T-helper 22 cell (primary cell): ENCODE measurements at places on chromosomes 4 and X.

DNA sequence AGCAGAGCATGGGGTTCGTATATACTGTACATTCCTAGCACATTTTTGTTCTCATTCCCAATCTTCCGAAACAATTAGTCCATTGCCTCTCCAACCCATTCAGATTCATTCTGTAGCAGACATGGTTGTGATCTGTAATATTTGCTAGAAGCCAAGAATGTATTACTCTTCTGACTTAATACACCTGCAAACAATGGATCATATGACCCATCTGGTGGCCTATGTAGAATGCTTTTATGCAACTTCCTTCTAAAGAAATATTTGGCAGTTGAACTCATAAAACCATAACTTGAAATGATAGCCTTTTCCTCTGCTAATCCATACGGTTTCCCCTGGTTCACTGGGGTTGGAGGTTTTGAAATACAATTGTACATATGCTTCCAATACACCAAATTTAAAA, 32.8 kb upstream of the SGMS2 start:
- no peak for DNase-seq

DNA sequence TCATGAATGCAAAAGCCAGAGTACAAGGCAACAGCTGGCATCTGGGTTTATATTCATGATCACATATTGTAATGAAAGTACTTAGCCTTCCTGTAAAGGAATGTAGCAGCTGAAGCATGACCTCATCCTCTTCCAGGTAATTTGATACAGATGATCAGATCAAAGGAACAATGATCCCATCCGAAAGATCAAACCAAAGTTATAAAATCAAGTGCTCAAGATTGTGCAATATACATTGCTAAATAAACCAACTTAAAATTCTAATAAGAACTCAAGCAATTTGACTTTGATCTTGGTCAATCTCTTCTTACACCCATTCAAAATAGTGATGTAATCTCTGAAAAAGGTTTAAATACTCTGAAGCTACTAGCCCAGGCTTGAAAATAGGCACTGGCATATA, 113.1 kb upstream of the INPP4B start:
- no peak for DNase-seq

GRCh38 chrX:12304261-12304660, 166.0 kb downstream of the FRMPD4 start:
- no peak for DNase-seq

GRCh38 chr4:94621491-94622080, 136.2 kb upstream of the BMPR1B start:
- no peak for DNase-seq

- DNase-seq: no peak
Measured at GRCh38 chr4:152106113-152106763, 345.4 kb upstream of the GATB start.

GRCh38 chr4:148634476-148634875, 192.3 kb upstream of the NR3C2 start:
- DNase-seq: no peak

DNA sequence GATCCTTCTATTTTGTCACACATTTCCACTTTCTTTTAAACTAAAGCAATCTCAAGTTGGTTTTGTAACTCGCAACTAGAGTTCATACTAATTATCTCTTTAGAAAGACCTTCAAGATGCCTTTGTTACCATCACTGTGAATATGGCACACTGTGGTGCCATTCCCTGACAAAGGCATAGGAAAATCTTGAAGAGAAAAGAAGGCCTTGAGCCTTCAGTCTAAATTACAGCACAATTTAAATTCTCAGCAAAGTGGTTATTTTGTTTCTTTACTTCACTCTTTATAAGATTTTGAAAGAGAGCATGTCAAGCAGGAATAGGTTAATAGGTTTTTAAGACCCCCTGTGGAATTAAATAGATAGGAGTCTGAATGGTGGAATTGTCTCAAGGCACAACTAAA, 89.0 kb upstream of the BANK1 start:
- no peak for DNase-seq

DNA sequence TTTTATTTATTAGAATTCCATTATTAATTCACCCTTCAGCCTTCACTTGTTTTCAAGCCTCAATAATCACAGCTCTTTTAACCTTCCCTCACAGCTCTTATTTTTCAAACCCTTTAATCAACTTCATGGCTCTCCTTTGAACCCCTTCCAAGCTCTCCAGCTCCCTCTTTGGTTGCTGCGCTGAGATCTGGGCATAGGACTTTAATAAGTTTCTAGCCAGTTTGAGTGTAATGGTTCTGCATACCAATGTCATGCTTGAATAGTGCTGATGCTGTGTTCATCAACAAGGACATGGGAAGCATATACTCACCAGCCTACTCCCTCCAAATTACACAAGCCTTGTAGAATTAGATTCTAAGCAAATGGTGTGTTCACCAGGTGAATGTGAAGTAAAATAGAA, 3.5 kb upstream of the RNF212 start:
- no peak for DNase-seq

GRCh38 chr4:176780995-176781738, 11.6 kb downstream of the VEGFC start:
- no peak for DNase-seq

- DNase-seq: no peak
Measured at GRCh38 chrX:139738581-139738980, 30.6 kb upstream of the MCF2 start.

DNA sequence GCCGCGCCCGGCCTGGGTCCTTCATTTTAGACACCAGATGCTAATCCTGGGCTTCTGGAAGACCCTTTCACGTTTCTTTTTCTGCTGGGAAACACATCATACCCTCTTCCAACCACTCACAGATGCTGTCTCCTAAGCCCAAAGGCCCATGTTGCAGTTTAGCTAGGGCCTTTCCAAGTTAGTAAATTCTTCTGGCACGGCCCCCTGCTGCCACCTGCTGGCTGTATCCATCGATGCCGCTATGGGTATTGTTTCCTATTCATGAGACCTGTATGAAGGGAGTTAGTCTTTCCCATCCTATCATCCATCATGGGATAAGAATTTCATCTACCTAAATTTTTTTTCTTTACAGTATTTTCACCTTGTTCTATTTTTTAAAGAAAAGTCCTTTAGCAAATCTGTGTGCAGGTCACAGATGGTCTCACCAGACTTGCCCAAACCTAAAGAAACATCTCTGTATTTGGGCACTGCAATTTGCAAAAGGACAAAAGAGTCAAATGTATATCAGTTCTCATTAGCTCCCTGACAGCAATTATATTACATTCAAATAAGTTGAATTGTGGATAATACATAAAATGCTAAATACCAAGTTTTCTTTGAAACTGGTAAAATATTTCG, 37.8 kb upstream of the SLC9A7 start:
- peak; percentile 27 for DNase-seq

DNA sequence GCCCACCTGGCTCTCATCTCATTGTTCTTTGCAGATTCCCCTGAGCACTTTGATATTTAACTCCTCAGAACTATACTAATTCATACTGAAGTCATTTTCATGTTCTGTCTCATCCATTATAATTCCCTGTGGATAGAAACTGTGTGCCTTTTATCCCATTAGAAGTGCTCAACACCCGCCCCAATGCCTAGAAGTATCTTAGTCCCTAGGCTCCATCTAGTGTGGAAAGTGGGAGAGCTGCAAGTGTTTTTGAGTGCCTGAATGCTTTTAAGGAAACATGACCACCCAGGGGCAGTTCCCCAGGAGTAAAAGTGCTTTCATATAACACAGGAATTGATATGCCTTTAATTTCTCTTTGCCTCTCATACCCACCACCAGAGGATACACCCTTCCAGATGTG, 117.0 kb downstream of the CHRDL1 start:
- DNase-seq: no peak

GRCh38 chrX:53056292-53056691, 7.7 kb downstream of the GPR173 start:
- DNase-seq: no peak

- DNase-seq: peak; percentile 3
Measured at GRCh38 chr4:122156819-122157218, 4.7 kb downstream of the BLTP1 start.

DNA sequence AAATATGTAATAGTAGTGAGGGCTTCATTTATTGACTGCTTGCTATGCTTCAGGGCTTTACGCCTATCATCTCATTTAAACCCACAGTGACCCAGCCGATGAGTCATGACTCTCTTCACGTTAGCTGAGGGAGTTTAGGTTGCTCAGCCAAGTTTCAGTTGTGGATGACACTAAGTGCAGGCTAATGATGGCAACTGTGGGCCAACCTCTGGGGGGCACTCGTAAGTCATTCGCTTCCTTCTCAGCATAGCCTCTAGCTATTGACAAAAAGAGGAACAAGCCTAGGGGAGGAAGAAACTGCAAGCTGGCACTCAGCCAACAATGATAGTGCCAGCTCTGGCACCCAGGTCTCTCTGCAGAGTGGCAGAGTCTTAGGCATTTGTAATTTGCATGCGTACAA, 325.0 kb downstream of the ARHGAP10 start:
- peak; percentile 32 for DNase-seq

GRCh38 chrX:40976981-40977380, 108.3 kb upstream of the USP9X start:
- DNase-seq: no peak

GRCh38 chr4:100889898-100890297, 372.1 kb upstream of the EMCN start:
- no peak for DNase-seq

DNA sequence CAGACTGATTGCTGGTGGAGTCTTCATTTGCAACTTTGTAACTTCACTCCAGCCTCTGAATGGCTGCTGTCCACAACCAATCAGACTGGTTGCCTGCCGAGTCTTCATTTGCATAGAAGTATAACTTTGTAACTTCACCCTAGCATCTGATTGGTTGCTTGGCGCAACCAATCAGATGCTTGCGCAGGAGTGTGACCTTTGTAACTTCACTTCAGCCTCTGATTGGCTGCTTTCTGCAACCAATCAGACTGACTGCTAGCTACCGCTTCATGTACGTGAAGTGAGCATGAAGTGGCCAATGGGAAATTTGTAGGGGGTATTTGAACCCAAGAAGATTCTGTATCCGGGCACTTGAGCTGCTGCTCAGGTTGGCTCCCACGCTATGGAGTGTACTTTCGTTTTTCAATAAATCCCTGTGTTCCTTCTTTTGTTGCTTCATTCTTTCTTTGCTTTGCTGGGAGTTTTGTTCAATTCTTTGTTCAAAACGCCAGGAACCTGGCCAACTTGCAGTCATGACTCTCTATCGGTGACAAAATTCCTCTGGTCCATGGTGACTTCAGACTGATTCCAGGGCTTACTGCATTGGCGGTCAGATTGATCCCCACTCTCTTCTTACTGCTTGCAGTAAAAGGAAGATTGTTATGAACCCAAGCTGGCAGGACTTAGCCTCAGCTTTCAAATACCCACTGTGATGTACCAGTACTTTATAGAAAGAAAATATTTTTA, 46.4 kb upstream of the FGG start:
- DNase-seq: no peak
